HTR-8/SVneo (cell line): ENCODE measurements at places on chromosomes 4 and X.

GRCh38 chr4:41319553-41319952 lies 62.8 kb downstream of the UCHL1 start:
- peak; percentile 62 for DNase-seq

DNA sequence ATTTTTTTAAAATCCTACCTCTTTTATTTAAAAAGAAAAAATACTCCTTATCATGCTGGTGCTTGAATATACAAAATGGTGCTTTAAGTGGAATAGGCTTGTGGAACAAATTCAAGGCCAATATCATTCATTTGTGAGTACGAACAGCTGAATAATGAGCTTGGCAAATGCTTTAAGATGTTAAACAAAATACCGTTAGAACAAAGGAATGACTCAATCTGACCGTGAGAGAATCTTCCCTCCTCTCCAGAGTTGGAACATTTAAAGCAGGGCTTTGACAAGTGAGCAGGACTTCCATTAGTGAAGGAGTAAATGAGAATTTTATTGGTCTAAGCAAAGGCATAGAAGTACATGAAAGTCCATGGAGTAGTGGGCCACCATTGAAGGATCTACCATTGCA lies 74.5 kb downstream of the DCLK2 start:
- no peak for DNase-seq

- no peak for DNase-seq
Measured at GRCh38 chrX:56788229-56788628, 59.2 kb downstream of the NBDY start.

DNA sequence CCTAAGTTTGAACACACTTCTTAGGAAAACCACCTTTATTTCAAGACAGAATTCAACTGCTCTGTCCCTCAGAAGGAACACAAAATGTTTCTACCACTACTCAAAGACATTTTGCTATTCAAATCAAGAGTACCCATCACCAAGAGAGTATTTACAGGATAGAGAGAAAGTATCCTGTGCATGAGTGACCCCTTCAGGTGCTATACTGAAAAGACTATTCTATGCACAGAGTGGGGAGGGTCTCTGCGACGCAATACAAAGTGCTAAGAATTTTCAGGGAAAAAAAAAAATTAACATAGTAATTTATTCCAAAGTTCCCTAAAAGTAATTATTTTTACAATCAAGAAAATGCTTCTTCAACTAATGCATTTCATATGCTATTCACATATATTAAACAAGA lies 346.4 kb upstream of the FAM241A start:
- no peak for DNase-seq

DNA sequence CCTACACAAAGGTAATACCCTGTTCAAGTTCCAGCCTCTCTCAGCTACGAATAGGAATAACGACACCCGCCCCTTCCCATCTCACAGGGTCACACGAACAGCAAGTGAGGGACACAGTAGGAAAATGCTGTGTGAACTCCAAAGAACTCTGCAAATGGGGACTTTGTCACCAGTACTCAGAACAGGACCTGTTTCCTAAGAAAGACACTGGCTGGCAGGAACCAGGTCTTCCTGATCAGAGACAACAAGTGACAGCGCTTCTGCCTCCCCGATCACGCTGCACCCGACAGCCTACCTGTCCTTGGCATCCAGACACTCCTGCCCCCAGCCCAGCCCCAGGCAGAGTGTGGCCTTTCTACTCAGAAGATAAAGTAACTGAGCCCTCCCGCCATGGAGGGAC lies 14.2 kb downstream of the DCTD start:
- DNase-seq: no peak

DNA sequence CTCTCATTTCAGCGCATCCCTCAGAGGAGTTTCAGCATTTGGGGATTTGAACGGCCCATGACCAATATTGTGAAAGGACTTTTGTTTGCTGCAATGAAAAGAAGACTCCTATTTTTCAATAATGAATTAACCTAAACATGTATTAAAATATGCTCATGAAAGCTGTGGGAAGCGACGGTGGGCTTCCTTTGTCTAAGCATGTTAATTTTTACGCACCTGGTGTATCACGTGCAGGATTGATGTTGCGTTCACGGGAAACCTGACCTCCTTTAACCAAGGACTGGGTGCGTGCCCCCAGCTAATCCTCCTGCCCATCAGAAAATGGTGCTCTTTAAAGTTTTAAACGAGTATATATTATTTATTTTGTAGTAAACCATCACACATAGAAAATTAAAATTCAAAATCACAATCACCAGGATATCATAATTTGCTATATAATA lies 590 bp upstream of the CCDC110 start:
- DNase-seq: peak; percentile 12

- DNase-seq: no peak
Measured at GRCh38 chrX:16772460-16772859, 13.8 kb upstream of the TXLNG start.

DNA sequence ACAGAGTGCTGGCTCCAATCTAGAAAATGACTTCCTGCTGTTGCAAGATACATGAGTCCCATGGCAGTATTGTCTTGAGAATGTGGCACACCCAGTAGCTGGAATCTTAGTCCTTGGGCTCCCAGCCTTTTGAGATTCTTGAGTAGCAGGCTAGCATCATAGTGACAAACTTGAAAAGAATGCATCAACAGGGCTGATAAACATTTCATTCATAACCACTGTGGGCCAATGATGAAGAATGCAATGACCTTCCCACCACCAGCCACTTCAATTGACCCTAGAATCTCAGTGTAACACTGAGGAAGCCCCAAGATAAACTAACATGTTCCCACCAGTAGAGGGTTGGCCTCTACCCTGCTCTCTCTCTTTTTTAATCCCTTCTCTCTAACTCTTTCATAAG lies 329.3 kb downstream of the GBA3 start:
- peak; percentile 80 for DNase-seq

DNA sequence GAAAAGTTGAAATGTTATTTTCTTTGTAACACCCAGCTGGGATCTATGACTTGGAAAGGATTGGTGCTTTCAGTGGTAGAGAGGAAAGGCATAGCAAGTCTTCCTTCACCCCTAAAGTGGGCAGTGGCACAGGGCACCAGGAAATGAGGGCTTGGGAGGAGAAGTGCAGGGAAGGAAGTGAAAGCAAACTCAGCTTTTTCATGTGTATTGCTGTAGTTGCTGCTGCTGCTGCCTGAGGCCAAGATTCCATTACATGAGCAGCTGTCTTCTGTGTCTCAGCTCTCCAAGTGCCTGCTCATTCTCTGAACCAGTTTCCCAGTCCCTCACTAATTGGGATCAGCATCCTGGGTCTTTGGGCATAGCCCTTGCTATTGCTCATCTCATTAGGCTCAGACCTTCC lies 2.6 kb downstream of the HCCS start:
- DNase-seq: no peak

- DNase-seq: no peak
Measured at GRCh38 chr4:100517864-100518341, at the start of gene EMCN. EMCN (minus strand) TSS chr4:100518022; CDS start chr4:100517914, 108 bp downstream.

GRCh38 chr4:150439451-150439933 lies 142.5 kb upstream of the MAB21L2 start:
- DNase-seq: no peak

DNA sequence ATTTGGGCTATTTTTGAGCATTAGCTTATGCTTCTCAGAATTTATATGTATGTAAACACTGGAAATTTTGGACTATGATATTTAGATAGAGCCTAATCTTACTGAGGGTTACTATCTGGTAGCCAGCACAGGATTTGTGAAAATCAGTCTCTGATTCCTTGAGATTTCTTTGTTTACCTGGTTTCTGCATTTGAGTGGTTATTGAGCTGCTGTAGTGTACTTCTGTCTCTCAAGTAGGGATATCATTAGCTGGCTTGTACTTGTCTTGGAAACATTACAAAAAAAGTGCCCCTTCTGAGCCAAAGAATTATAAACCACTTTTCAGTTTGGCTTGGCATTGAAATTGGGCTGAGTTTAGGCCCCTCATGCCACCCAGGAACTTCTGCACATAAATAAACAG lies 49.7 kb downstream of the TLL1 start:
- DNase-seq: no peak

DNA sequence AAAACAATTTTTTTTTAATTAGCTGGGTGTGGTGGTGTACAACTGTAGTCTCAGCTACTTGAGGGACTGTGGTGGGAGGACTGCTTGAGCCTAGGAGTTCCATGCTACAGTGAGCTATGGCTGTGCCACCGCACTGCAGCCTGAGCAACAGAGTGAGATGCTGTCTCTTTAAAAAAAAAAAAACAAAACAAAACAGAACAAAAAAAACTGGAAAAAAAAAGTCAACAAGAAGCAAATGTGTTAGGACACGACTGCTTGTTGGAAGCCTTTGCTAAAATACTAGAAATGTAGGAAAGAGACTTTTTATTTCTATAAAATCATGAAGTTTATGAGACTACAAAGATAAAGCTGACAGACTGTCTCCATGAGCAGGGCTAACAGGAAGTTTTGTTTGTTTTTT lies 87.2 kb downstream of the SH3RF1 start:
- no peak for DNase-seq

DNA sequence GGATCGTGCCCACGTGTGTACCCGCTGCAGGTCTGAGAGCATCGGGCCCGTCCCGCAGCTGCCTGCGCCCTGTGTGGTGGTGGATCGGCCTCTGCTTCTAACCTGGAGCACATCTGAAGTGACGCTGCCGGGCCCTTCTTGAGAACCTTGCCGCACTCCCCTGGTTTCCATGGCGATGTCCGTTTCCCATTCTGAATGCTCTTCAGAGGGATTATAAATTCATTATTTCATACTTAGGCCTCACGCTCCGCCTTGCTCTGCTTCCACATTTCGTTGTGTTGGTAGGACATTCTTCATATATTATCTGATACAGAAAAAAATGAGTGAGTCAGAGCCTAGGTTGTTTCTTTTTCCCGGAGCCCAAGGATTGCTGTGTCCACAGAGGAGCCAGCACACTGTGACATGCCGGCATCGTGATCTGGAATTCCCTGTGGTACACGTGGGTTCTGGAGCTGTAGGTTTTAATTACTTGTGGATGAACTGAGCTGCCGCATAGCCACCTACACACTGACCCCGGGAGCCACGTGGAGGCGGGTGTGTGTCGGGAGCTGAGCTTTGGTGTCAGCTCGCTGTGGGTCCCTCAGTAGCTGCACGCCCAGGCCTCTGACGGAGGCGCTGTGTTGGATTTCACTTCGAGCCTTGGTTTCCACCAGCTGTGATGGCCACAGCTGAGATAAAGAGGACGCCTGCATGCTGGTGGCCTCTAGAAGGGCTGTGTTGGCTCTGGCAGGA lies 63.4 kb downstream of the PSAPL1 start:
- DNase-seq: peak; percentile 37

GRCh38 chrX:14508025-14508690 lies 21.2 kb upstream of the GLRA2 start:
- DNase-seq: no peak

DNA sequence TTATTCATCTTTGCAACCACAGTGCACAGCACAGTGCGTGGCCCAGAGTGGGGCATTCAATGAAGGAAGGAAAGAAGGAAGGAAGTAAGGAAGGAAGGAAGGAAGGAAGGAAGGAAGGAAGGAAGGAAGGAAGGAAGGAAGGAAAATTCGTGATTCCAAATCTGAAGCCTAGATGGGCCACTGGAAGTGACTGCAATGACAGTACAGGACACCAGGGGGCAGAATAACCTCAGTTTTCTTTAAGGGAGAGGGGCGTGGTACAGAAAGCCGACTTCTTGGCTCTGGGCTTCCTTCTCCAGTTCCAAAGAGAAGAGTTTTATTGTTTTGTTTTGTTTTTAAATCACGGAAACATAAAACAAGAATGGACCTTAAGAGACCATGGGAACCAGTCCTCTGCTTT lies 47.8 kb downstream of the APLN start:
- DNase-seq: peak; percentile 22

GRCh38 chrX:119008110-119008744 lies 33.8 kb downstream of the LONRF3 start:
- DNase-seq: peak; percentile 36

DNA sequence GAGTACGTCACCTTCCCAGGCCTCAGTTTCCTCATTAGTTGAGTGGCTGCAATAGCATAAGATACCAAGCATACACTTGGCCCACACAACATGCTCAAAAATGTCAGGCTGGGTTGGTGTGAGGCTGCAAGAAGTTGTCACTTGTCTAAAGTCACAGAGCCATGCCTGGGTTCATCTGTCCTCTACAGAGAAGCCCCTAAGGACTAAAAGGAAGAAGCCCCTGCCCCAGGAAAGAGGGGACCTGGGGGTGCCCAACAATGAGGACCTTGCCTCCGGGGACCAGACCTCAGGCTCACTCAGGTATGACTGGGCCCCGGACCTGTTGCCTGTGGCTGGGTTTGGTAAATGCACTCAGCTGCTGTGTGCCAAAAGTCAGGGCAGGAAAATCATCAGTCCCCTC lies 82.7 kb downstream of the CRMP1 start:
- no peak for DNase-seq

DNA sequence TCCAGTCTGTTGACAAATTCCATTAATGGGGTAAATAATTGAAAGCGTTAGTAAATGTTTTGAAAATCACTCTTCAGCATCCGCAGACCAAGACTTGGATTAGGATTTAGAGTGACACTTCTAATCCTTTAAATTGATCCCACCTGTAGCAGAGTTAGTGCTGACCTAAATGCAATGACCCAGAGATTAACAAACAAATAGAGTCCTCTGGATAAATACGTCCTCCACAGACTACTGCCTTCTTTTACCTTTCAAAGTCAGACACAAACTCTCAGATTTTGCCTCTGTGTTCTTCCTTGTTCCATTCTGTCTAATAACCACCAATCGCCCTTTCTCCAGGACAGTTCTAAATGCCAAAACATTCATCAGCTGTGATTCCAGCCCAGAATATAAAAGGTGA lies at the start of gene GUCY2F:
GUCY2F (minus strand) TSS at position 101 of the 400 bp plus-strand sequence. CDS start 6,150 bp downstream, outside the sequence.
- no peak for DNase-seq

DNA sequence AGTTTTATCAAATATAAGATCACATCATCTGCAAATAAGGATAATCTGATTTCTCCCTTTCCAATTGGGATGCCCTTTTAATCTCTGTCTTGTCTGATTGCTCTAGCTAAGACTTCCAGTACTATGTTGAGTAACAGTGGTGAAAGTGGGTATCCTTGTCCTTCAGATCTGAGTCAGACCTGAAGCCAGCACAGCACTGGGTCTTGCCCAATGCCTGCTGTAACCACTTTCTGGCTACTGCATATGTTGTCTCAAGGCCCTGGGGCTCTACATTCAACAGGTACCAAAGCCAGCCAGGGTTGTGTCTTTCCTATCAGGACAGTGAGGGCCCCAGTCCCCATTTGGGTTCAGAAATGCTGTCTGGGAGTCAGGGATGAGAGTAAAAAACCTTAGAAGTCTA lies 90.3 kb downstream of the CYSLTR1 start:
- no peak for DNase-seq

DNA sequence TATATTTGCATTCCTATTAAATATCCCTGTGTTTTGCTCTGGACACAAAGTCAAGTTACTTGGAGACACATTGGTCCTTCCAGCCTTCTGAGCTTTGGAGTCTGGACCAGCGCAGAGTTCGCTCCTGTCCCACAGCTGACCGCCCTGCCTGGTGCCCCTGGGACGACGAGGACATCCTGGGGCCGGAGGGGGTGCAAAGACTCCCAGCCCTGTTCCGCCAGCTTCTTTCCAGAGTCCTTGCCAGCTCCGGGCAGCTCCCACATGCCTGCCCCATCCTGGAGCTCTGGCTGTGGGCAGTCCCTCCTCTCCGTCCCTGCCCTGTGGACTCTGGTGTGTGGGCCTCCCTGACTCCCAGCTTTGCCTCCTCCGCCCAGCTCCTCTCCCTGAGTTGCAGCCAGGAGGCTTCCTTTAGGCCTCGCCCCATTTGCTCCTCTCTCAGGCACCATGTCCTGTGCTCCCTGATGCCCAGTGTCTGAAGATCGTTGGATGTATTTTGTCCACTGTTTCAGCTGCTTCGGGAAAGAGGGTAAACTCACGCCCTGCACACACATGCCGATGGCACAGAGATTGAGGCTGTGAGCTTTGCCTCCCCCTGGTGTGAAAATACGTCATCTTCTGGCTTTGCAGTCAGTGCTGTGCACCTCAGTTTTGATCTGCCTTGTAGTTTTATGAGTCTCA lies 4.9 kb upstream of the PCGF3 start:
- DNase-seq: no peak
